ENCODE measurements at places on chromosomes 11 and 22.

- DNase-seq, result peak; percentile 50
These were observed 30.3 kb upstream of the WNT7B start for GRCh38 chr22:46007003-46007847.

DNA sequence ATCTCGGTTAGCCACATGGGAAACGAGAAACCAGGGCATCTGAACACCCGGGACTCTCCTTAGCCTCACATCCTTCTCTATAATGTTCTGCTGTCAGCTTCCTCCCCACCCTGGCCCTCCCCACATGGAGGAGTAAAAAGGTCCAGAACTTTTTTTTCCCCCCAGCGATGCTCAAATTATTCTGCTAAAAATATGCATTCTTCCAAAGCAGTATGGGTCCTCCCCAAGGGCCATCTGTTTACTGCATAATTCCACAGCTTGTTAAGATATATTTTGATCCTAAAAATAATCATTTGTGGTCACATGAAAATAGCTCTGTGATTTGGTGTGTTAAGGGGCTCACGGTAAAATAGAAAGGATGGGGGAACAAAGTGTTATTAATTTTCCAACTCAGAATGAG lies 281.5 kb upstream of the NARS2 start:
- no peak for DNase-seq

DNA sequence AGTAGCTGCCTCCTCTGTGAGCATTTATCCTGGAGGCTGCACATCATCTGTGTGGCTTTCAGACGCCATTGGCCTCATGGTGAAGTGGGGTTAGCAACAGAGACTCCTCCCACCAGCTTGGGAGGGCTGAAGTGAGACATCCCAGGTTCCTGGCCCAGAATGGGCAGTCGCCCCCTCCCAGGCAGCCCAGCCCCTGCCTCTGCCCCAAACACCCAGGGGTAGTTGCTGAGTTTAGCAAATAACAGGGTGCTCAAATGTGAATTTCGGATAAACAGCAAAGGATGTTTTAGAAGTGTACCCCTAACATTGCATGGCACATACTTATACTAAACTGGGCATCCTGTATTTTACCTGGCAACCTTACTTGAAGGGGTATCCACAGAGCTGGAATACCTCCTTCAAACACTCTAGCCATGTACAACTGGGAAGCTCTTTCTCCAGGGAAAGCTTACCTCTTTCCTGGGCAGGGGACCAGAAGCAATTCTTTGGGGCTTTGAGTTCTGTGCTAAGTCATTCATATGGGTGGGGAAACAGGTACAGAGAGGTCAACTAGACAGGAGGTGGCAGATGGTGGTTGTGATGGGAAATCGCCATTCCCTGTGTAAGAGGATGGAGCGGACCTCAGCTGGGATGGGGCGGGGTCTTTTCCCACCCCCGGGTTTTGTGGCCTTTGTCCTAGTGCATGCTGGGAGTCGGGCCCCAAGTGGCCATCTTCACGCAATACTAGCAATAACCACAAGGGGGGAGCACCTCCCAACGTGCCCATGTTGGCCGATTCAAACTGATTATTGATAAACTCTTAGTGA lies 19.3 kb downstream of the MTFP1 start:
- peak; percentile 90 for DNase-seq

- no peak for DNase-seq
These were observed 9.4 kb upstream of the CHADL start for GRCh38 chr22:41250127-41250526.

- DNase-seq, result no peak
These were observed 117.0 kb downstream of the WT1 start for GRCh38 chr11:32318071-32319055.

DNA sequence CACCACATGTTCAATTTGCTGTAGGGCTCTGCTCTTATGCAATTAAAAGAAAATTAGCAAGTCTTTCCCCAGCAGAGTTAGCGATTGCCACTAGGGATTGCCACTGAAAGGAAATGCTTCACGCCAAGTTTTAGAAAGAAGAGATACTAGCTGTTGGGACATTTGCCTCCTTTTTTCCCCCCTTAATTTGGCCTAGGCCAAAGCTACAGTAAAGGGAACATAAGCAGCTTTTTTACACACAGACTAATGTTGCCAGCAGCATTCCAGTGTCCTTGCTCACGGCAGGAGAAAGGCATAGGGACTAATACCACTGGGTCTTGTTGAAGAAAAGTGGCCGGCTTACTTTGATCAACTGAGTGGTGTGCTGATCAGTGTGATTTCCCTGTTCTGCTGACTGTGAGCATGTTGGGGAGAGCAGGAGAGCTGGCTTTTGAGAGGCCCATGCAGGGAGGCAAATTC lies 71.2 kb downstream of the PHF21A start:
- DNase-seq, result peak; percentile 86

- DNase-seq, result peak; percentile 41
These were observed 374.8 kb downstream of the MIAT start for GRCh38 chr22:27032091-27032761.

DNA sequence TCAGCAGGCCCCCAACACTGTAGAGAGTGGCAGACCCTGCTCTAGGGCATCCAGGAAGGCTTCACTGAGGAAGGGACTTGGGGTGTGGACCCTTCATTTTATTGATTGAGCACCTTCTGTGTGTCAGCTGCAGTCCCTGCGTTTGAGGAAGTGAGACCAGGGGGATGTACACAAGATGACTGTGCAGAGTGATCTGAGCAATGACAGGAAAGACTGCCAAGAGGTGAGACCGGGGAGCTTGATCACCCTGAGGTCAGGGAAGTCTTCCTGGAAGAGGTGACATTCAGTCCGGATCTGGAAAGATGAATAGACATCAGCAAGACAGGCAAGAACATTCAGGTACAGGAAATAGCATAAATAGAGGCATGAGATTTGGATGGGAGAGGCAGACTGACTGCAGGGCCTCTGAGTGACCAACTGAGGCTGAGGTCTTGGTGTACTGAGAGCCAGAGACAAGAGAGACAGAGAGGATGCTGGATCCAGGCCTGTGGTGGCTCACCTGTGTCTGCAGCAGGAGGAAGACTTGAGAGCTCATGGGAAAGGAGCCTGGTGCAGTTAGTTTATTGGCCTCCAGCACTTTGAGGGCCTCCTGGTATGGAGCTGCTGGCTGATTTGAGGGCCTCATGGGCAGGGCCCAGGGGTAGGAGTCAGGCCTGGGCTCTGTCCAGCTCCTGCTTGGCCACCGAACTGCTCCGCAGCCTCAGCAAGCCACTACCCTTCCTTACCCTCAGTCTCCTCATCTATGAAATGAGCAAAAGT lies 5.2 kb downstream of the DGAT2 start:
- DNase-seq, result no peak

DNA sequence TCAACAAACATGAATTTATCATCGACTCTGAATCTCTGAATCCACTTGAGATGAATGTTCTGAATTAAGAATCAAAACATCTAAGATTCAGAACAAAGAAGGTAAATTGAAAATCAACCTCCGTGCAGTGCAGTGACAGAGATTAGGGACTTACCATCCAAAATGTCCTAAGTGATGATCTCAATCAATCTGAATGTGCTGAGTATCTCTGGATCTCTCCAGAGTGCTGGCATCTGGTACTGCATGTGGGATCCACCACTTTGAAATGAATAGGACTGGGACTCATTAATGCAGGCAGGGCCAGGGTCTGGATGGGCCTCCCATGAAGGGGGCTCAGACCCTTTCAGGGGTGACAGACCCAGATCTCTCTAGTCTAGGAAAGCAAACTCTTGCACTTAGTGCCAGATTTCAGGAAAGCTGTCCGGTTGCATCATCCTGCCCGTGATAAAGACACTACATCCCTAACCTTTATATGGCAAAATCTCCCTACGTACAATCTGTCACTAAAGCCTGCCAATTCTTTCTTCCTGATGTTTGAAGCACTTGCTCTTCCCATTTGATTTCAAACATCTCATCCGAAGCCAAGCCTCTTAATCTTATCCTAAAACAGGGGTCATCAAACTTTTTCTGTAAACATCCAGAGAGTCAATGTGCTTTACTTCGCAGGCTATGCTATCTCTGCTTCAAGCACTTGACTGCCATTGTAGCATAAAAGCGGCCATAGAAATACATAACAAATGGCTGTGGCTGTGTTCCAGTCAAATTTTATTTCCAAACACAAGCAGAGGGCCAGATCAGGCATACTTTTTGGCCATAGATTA lies 263.3 kb downstream of the LARGE1 start:
- DNase-seq, result no peak

GRCh38 chr11:132058211-132058772 lies 687.9 kb downstream of the NTM start:
- peak; percentile 70 for DNase-seq

GRCh38 chr11:2621894-2622293 lies 77.9 kb downstream of the KCNQ1OT1 start:
- DNase-seq, result no peak

- peak; percentile 39 for DNase-seq
These were observed 997 bp downstream of the UBE2L3 start for GRCh38 chr22:21568347-21569075.

DNA sequence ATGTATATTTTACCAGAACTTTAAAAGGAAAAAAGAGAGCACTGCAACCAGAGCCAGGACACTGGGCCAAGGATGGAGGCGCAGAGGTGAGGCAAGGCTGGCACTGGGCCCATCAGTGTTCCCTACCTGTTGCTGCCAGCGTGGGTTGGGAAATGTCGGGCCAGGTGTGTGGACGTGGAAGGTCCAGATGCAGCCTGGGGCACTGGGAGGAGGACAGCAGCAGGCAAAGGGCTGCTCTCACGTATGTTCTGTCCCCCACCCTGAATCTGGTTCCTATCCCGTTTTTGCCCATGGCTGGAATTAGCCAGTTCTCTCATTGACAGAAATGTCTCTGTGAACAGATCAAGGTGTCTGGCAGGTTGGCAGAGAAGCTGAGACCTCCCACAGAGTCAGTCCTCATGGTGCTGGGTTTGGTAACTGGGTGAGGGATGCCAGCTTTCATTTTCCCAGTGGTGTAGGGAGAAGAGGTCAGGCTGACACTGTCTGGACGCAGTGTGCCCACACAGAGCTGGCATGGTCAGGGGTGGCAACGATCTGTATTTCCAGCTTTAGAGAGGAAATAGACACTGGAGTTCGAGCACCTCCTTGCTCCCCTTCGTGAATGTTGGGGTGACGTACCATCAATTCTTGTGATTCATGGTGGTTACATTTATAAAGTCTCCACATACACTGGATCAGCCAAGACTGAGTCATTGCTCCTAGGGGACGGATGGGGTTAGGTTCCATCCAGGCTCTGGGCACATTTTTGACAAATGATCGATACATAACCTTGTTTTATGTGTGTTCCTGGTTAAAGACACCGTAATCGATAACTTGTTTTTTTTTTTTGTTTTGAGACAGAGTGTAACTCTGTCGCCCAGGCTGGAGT lies 4.3 kb upstream of the PNPLA3 start:
- DNase-seq, result no peak

DNA sequence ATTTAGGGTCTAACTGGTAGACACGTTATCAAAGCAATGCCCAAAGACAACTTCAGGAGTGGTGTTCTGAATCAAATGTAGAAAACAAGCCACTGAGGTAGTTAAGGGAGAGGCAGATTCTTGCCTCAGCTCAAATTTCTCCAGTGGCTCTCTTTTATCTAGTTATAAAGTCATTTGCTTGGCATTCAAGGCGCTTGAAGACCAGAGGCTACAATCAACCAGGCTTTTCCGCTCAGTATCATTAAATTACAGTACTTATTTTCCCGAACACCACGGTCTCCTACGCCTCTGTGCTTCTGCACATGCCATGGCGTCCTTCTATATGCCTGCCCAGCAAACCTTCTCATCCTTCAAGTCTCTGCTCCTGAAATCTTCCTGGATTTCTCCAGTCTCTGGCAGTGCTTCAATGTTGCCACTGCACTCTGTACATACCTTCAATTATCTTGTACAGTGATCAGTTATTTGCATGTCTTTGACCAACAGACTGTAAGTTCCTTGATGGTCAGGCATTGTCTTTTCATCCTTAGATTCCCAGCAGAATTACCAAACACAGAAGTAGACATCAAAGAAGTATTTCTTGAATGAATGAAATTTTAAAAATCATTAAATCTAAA lies 1.4 kb downstream of the POGLUT3 start:
- peak; percentile 29 for DNase-seq

- peak; percentile 73 for DNase-seq
These were observed 4.6 kb downstream of the PHOX2A start for GRCh38 chr11:72239313-72239848.

DNA sequence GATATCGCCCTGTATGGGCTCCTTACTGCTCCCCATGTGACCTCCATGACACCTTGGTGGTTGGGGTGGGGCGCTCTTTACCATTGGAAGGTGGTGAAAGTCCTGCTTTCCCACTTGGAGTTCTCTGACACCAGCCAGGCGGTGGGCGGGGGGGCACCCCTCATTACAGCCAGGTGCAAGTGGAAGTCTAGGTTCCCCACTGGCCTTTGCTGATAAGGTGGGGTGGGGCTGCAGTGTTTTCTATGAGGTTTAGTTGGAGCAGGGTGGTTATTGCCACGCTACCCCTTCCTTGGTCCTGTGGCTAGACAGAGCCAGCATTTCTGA lies 5.5 kb upstream of the SLC37A2 start:
- no peak for DNase-seq
